Hippocampal formation (tissue), 2 donors: ENCODE measurements at places on chromosomes 12 and 14.

DNA sequence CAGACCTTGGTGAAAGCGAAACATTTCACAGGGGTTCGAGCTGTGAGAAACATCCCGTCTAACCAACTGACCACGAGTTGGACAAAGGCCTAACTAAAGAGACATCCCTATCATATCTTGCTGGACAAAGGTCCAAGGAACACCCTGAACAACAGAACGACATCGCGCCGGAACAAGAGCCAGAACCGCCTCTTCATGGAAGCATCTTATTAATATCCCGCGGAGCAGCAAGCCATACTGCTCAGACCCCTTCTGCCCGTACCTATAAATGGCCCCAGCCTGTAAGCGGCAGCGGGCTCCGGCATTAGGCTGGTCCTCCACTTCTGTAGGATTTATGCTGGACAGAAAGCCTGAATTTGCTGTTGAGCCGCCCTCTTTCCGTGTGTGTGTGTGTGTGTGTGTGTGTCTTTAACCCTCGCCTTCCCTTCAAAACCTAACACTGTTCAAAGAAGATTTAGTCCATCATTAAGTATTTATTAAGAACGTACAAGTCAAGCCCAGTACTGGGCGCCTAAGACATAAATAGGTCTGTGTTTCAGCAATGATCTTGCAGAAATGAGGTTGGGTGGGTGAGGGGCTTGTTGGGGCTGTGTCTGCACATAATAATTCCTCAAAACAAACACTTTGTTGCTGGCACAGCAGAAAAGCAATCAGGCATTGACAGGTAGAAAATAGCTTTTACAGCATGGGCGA, 1.9 kb downstream of the SLC6A15 start:
- peak; percentile 20 for DNase-seq

GRCh38 chr12:86727160-86727559, 471.0 kb upstream of the MGAT4C start:
- DNase-seq: no peak

- no peak for DNase-seq
These were observed 768 bp downstream of the CEP170B start for GRCh38 chr14:104865631-104866441.

- no peak for DNase-seq
These were observed 364.1 kb upstream of the KITLG start for GRCh38 chr12:88944397-88944796.

- DNase-seq: no peak
These were observed 33.7 kb downstream of the SPPL3 start for GRCh38 chr12:120870415-120870814.

GRCh38 chr14:63394841-63395240, 76.1 kb upstream of the GPHB5 start:
- no peak for DNase-seq

DNA sequence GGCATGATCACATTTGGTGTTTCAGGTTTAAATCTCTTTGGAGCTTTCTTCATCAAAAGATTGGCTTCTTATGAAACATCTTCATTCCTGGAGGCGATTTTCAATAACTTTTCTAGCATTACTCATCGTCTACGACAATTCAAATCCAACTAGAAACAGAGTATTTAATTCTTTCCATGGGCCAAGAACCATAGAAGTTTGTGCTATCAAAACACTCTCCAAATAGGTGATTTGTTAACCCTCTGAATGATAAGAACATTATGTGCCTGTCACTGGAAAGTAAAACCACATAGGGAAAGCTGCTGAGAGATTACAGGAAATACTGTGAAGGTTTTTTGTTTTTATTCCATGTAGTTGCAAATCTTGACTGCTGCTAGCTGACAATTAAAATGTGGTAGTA, 6.9 kb upstream of the DCN start:
- no peak for DNase-seq

DNA sequence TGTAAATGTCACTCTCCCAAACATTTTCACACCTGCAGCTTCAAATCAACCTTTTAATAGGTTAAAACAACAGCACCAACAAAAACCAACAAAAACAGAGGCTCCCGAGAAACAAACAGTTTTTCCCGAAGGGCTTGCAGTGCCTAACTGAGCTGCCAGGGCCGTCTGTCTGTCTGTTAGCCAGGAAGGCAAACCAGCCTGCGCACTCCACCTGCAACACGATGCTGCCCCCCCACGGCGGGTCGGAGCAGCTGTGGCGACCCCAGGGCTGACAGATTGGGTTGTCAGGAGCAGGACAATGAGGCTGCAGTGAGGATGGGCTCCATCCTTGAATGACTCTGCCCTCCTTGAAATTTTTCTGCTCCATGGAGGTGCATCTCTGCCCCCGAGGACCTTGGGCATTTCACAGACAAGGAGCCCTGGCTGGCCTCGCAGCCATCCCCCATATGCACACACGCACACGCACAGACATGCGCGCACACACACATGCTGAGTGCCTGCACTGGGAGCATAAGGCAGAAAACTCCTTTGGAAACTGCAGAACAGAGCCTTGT, 2.6 kb downstream of the RTL1 start:
- DNase-seq: no peak

DNA sequence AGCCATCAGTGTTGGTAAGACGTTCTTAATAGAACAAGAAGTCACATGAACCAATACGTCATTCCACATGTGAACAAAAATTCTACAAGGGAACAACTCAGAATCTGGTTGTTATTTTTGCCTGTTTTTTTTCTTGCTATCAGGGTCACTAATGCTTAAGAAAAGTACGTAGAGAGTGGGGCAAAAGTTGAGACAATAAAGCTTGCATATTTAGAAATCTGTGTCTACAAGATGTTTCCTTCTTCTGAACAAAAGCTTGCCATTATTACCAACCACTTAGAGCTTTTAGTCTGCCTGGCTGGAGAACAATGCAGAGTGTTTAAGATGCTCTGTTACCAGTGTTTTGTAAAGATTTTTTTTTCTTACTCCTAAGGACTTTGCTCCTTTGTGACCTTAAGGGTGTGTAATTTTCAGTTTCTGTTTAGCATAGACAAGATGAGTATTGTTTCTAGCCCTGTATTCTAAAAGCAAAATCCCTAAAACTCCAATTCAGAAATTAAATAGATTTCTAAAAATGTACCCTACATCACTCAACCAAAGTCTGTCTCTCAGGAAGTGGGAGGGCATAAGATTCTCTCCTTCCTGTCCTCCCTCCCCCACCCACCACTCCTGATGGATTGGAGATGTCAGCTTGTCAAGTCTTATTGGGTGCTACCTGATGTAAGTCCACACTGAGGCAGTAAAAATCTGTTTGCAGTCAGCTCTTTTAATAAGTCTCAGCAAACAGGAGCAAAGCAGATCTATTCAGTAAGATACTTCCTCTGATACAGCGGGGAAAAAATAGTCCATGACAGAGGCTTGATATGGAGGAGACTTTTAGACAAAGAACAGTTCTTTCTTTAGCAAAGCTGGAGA, 267.6 kb downstream of the GRIN2B start:
- DNase-seq: no peak

DNA sequence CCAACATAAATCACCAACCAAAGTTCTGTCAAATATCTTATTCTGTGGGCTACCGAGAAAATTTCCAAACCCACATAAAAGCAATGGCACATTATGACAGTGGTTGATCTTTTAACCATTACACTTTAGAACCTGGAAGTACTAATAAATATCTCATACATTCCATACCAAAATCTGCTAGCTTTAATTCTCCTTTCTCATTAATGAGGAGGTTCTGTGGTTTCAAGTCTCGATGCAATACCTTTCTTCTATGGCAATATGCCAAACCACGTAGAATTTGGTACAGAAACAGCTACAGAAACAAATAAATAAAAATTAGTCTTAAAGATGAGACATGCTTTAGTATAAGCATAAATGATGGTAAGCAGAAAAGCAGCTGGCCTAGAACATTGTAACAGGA, 100.7 kb downstream of the ELK3 start:
- no peak for DNase-seq

GRCh38 chr12:98109266-98109665, 406.1 kb upstream of the TMPO start:
- DNase-seq: no peak

GRCh38 chr12:114628199-114628598, 55.8 kb downstream of the TBX3 start:
- DNase-seq: no peak
